ENCODE measurements at places on chromosomes 1 and 21.
A peak's percentile ranks its signal among the peaks of the same experiment; 100 is the strongest.

DNA sequence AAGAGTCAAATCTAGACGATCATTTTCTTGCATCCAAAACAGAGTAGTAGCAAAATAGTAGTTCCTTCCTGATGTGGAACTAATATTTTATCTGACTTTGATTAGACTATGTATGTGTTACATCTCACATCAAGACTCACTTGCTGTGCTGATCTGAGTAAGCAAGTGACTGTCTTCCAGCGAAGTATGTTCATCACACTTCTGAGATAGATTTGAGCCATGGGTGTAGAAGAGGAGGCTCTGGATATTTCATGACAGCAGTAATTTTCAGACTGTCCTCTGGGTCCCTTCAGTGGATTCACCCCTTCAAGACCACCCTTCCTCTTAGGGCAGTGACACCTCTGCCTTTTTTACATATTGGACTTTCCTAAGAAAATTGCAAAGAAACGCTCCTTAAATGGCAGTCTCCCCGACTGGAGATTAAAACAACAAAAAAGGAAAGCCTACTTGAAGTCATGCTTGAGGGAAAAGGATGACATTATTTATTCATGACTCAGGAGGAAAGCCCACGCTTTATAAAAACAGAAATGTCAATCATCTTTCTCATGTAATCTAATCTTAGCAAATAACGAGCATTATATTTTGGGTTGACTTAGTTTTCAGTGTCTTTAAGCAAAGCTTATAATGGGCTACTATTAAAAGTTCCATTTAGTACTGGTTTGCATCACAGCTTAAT, 22.8 kb downstream of the ATP1B1 start:
- no peak for DNase-seq

GRCh38 chr1:6502000-6502891, 10.8 kb upstream of the PLEKHG5 start:
- no peak for DNase-seq

GRCh38 chr1:209720826-209721225, 16.2 kb downstream of the HSD11B1 start:
- DNase-seq, result peak; percentile 20

DNA sequence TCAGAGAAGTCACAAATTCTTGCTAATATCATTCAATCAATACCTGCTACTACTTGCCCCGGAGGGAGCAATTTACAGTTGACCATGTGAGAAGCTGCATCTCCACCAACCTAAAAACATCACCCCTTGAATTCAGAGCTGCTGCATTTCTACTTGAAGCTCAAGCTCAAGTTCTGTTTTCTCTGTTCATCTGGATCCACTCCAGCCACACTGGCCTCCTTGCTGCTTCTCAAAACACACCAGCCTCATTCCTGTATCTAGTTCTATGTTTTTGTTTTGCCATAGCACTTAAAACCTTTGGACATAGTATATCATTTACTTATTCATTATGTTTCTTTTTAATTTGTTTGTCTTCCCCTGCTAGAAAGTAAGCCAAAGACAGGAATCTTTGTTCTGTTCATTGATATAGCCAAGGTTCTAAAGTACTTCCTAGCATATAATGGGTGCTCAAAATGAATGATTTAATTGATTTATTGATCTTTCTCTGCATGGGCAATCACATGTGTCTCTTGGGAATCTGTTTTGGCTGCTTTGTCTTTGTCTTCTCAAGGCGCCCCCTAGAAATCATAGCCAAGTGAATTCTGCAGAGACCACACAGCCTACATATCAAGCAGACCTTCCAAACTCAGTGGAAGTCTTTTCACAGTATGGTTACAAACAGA, 23.6 kb downstream of the SYF2 start:
- no peak for DNase-seq

GRCh38 chr1:58898739-58899586, 115.1 kb upstream of the JUN start:
- DNase-seq, result no peak

DNA sequence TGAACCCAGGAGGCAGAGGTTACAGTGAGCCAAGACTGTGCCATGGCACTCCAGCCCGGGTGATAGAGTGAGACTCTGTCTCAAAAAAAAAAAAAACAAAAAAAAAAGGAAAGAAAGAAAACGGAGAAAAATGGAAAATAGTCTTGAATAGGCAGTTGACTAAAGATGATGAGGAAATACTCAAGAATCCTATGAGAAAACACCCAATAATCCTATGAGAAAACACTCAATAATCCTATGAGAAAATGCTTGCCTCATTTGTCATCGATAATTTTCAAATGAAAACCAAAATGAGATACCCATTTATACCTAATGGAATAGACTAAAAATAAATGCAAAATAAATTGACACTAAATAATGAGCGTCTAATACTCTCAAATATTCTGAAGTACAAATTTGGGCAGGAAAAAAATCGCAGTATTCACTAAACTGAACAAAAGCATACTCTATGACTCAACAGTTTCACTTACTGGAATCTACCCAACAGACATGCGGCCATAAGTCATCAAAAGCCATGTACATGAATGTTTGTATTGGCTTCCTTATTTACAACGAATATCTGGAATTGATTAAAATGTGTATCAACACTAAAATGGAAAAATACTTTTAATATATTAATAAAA, 733.9 kb upstream of the CHRM3 start:
- DNase-seq, result peak; percentile 84

DNA sequence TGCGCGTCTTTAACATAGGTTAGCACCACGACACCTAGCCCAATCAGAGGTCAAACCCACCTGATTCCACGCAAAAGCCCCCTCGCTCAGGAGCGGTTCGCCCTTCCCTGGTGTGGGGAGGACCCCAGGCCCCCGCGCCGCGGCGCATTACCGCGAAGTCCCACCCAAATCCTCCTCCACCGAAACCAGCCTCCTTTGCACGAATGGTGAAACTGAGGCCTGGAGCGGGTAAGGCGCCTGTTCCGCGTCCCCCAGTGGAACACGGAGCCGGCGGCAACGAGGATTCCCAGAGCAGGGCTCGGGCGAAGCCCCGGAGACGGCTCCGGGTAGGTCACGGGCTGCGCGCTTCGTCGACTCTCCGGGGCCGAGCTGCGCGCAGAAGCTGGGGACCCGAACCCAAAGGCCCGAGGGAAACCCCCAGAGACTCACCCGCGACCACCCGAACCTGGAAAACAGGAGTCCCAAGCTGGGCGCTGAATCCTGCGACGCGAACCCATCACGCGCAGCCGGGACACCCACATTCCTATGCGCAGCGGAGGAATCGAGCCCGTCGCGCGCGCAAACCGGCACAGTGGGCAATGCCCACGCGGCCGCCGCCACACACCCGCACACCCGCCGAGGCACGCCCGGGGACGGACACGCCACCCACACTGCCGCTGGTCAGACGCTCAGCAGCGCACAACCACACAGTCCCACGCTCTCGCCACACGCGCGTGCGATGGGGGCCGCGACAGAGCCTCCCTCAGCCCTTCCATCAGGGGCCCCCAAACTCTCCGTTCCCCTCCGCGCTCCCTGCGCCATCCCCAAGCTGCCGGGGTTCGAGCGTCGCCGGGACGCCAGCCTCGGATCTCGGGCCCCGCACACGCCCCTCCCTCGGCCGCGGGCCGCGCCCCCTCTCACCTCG, 507 bp downstream of the GLIS1 start:
- no peak for DNase-seq

- DNase-seq, result no peak
These were observed 517 bp downstream of the IPO13 start for GRCh38 chr1:43947061-43947873.

DNA sequence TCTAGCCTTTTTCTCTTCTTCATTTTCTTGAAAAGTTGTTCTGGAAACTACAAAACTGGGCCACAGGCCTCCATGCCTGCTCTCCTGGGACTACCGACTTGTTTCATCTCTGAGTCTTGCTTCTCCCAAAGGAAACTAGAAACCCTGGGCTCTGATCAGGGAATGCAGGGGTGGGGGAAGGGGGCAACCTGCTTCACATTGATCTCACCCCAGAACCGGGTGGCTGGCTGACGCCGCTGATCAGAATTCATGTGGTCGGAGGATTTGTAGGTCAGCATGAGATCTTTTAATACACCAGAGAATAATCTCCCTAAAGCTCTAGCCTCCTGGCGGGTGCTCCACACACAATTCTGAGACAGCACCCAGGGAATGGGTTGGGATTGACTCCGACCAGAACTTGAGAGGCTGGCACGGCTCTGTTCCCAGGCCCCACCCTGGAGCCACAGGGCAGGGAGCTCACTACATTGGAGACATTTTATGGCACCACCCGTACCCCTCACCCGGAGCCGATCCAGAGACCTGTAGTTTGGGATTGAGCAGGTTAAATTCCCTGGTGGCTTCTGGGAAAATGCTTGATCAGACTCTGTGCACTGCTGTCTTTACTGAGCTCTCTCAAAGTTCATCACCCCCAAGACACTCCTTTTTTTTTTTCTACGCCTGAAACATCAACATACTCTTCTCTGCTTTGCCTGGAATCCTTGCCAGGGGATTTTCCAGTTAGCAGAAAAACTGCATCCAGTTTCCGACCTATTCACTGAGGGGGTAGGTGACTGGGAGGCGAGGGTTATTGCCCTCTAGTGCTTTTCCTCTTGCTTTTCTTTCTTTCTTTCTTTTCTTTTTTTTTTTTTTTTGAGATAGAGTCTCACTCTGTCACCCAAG, 12.2 kb upstream of the ARHGEF10L start:
- peak; percentile 14 for DNase-seq

- no peak for DNase-seq
These were observed 33.9 kb upstream of the GRHL3 start for GRCh38 chr1:24285231-24285630.

DNA sequence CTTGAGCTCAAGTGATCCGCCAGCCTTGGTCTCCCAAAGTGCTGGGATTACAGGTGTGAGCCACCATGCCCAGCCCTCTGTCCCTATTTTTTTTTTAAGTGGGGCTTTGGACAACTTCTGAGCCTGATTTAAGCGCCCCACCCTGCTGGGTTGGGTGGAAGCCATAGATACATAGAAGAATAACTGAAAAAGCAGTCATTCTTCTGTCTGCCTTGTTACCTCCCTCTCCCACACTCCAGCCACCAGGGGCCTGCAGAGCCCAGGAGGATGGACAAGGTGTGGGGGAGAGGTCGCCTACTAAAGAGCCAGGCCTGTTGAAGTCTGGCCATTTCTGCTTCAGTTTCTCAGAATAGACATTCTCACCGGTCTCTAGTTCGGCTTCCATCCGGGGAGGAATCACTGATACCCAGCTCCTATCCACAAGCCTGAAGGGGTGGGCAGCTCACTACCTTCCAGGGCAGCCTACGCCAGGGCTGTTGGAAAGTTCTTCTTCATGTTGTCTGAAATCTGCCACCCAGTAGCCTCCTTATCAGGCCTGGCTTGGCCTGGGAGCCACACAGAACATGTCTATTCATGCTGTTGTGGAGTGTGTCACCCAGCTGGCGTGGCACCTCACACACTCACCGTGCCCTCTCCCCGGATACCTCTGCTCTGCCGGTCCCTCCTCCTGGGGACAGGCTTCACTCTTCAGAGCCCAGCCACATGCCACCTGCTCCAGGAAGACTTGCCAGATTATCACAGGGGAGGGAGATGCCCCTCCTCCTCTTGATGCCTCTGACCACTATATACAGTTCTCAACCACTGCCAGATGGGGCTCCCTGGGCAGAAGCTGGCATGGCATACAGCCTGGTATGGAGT, 27.7 kb downstream of the KNCN start:
- no peak for DNase-seq

GRCh38 chr1:77534456-77534855, 148.0 kb downstream of the ZZZ3 start:
- DNase-seq, result peak; percentile 50

DNA sequence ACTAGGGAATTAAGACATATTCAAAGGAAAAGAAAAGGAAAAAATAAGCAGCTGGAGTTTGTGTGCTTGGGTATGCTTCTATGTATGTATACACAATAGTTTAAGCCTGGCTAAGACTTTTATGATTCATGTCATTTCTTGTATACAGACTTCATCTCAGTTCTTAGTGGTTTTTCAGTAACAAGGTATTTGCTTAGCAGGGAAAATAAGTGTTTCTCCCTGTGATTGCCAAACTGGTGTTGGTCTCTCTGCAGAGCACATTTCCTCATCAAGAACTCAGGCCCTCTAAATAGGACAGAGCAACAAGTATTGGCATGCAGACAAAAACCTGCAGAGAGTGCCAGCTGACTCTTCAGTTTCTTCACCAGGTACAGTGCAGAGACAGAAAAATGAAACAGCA, 484.4 kb upstream of the ZRANB2 start:
- DNase-seq, result peak; percentile 37

DNA sequence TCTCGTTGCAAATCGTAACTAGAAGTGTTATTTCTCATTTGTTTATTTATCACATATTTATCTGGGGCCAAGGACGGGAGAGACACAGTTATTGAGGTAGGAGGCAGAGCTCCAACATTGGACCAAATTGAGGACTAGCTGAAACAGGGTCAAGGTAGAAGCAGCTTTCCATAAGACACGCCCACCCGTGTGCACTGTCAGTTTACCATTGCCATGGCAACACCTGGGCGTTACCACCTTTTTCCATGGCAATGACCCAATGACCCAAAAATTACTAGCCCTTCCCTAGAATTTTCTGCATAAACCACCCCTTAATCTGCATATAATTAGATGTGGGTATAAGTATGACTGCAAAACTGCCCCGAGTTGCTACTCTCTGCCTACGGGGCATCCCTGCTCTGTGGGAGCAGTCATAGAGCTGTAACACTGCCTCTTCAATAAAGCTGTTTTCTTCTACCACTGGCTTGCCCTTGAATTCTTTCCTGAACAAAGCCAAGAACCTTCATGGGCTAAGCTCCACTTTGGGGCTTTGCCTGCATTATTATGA, 72.7 kb downstream of the FBXO2 start:
- no peak for DNase-seq

GRCh38 chr1:39646232-39647081, 7.0 kb upstream of the HEYL start:
- DNase-seq, result peak; percentile 69

DNA sequence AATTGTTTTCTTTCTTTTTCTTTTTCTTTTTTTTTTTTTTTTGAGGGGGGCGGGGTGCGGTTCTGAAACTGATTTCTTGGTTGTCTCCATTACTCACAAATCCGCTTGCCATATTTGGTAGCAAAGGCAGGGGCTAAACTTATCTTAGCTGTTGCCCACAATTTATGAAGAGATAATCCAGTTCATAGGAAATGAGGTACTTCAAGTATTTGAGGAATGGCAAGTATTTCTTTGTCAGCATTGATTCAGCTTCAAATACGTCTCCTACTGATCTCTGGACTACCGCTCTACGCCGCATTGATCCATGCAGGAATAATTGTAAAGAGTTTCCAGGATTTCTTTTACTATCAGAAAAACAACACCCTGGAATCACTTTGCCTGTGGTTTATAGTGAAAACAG, 289.2 kb upstream of the DPYD start:
- DNase-seq, result peak; percentile 97

GRCh38 chr1:208083016-208083714, 161.0 kb downstream of the PLXNA2 start:
- no peak for DNase-seq

GRCh38 chr21:34590520-34590919, 24.4 kb downstream of the RCAN1 start:
- DNase-seq, result no peak

Measured in fibroblast of upper back skin (primary cell).